ENCODE measurements at places on chromosomes 2 and 18.

DNA sequence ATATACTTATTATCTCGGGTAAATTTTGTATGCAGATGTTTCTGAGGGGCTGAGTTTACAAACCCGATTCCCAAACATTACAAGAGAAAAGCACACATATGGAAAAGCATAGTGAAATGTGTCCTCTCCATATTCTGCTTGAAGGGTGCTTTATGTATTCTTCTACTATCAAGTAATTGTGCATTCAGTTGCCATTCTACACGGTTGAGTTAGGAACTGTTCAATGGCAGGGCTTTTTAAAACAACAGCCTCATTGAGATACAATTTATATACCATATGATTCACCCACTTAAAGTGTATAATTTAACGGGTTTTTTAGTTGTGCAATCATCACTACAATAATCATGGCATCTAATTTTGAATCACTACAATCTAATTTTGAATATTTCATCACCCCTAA, 138.4 kb upstream of the DLGAP1 start:
- DNase-seq, result no peak

- DNase-seq, result no peak
Observed at GRCh38 chr2:20487030-20487391, 40.1 kb downstream of the RHOB start.

GRCh38 chr2:23120161-23120560, 264.8 kb upstream of the KLHL29 start:
- DNase-seq, result no peak

DNA sequence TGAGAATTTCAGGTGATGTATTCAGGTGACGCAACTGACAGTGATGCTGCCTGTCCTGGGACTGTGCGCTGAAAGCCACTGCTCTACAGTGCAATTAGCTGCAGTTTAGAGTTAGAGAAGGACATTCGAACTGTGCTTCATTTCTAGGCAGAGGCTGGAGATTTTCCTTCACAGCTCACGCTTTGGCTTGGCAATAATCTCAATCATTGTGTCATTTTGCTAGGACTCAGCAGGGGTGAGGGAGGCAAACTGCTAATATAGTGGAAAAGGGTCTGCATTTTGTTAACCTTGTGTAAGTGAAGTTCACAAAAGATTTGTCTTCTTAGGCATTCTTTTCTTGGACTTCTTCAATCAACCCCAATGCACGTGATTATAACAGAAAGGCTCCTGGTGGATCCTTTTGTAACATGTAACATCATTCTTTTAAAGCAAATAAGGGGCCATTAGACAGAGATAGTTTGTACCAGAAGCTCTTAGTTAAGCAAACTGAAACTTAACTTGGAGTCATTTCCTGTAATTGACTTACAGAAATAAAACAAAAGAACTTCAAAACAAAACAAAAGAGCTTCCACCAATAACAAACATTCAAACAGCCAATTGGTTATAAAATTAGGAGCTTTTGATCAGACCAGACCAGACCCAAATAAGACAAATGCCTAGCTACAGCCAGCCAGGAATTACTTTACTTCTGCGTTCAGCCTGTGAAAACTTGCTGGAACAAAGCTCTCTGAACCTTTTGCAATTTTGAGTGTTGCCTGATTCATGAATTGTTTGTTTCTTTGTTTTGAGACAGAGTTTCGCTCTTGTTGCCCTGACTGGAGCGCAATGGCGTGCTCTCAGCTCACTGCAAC, 1376.3 kb upstream of the CELF4 start:
- DNase-seq, result no peak

DNA sequence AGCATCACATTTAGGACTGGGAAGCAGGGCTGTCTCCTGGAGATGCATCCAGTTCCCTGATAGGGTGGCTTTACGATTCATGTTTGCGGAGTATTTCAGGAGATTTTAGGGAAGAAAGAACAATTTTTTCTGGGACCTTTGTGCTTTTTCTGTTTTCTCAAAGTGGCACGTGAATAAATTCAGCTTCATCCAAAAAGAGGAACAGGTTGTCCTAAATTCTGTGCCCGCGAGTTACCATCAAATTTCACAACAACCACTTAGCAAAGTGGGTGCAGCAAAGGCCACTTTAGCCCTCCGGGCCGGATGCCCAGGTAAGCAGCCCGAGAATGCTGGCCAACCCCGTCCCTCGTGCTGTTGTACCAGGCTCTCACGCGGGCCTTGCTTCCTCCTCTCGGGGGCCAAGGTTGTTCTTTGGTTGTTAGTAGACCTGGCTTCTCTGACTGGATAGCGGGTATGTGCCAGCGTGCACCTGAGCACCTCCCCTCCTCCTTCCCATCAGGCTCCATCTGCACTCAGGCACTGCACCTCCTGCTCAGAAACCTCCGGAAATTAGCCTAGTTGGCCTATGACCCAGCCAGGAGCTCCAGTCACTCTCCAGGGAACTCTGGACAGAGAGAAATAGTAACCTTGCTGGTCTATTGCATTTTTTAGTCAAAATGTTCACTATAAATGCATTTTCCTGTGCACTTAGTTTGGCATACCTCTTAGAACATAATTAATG, 83.0 kb downstream of the CMPK2 start:
- DNase-seq, result no peak

- no peak for DNase-seq
Observed at GRCh38 chr2:120511947-120512710, 166.2 kb downstream of the INHBB start.

- DNase-seq, result no peak
Observed at GRCh38 chr2:33144243-33144642, 197.5 kb downstream of the LTBP1 start.

- no peak for DNase-seq
Observed at GRCh38 chr2:238240757-238241711, 1.2 kb upstream of the HES6 start.

- DNase-seq, result no peak
Observed at GRCh38 chr2:57740891-57741290, 305.7 kb upstream of the VRK2 start.

GRCh38 chr2:69345434-69345833, 41.6 kb downstream of the GFPT1 start:
- no peak for DNase-seq

DNA sequence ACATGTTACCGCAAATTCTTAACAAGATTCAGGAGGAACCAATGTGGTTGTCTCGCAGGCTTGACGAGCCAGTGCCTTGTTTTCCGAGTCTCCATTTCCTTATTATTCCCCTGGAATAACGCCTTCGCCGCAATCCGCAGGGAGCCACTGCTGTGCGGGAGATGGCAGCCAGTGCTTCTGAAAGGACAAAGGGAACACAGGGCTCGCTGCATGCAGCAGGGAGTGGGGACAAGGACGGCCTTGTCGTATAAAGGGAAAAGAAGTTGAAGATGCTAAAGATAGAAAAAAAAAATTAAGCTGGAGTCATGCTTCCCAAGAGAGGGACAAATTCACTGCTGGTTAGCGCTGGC, 221.4 kb downstream of the NDUFA10 start:
- DNase-seq, result no peak

GRCh38 chr18:21330122-21330701, 88.2 kb downstream of the GREB1L start:
- no peak for DNase-seq

DNA sequence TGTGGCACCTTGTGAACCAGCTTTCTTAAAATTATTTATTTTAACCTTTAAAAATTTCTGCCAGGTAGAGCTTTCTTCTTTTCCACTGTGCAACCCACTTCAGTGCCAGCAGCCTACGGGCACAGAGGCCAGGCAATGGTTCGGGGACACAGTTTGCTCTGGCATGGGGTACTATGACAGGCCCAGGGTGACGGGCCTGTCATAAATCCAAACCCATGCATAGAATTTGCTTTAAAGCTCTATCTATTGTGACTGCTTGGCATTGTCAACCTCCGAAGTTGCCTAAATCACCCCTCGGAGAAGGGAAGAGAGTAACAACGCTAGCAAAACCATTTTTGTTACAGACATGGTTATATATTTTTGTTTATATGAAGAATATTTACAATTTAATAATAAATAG, 1.5 kb downstream of the ODC1 start:
- no peak for DNase-seq

DNA sequence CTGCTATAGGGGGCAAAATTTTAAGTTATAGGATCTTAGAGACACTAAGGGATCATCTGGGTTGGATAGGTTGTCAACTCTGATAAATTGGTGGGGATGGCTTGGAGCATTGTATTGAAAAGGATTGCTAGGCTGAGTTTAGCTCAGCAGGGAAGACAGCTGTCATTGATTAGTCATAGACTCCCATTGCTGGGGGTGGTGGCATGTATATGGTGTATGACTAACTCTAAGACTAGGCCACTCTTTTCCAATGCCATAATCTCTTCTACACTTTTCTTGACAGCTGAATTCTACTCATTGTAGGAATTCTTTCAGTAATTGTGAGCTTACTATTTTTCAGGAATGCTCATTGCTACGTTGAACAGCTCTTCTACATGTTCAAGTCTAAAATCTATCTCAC, 81.3 kb upstream of the PELI1 start:
- DNase-seq, result no peak

GRCh38 chr2:52639692-52640091, 1127.9 kb upstream of the CHAC2 start:
- DNase-seq, result no peak

DNA sequence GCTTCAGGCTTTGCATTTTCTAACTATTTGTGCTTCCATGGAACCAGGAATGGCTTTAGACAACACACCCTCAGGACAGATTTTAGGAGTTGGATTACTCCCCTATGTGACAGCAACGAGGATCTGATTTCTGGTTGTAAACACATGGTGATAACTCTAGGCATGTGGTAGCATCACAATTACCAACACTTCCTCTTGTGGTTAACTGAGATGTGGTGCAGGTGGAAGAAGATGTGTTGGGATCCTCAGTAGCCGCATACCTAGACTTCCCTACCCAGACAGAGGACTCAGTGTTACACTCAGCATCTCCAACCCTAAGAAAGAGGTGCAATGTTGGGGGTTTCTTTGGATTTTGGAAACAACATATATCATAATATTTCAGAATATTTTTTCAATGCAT, 234.8 kb downstream of the DOK6 start:
- DNase-seq, result no peak

GRCh38 chr2:126719833-126720351, 63.9 kb downstream of the GYPC start:
- DNase-seq, result no peak

GRCh38 chr2:158988501-158988900, 20.1 kb downstream of the TANC1 start:
- no peak for DNase-seq

DNA sequence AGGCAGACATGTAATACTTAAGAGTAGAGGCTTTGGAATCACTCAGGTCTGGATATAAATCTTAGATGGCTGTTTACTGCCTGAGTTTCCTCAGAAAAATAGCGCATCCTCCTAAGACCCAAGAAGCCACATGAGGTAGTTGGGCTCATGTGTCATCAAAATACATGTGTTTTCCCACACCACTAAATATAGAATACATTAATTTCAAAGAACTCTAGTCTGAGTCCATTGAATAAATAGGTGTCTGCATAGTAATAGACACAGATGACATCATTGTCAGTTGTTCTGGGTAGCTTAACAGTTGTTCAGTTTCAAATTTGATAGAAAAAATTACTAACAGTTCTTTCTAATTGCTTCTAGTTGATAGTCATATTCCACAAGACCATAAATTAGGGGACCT, 9.6 kb downstream of the PPP1R1C start:
- DNase-seq, result no peak

All from activated T-cell treated with anti-CD3 and anti-CD28 coated beads for 48 hours (primary cell).